ENCODE measurements at places on chromosomes 12 and 14. TPM values are rescaled to one million over a fixed set of nuclear protein-coding genes. Genes with fewer than 3 reads are reported as not detected.

DNA sequence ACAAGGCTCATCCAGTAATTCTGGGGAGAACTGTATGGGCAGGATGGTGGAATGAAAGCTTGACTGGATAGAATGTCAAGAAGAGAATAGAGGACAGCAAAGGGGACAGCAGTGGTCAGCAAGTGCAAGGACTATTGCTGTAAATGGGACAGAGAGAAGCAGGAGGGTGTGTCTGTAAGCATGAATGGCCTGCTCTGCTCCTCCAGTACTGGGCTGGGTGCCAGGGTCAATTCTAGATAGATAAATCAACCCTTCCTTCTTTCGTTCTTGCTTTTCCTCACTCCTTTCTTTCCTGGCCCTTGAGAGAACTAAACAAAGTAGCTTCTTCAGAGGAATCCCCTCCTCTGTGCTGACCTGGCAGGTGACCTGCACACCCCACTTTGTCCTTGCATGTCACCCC lies 1019.2 kb downstream of the BCL11B start:
- no peak for DNase-seq

DNA sequence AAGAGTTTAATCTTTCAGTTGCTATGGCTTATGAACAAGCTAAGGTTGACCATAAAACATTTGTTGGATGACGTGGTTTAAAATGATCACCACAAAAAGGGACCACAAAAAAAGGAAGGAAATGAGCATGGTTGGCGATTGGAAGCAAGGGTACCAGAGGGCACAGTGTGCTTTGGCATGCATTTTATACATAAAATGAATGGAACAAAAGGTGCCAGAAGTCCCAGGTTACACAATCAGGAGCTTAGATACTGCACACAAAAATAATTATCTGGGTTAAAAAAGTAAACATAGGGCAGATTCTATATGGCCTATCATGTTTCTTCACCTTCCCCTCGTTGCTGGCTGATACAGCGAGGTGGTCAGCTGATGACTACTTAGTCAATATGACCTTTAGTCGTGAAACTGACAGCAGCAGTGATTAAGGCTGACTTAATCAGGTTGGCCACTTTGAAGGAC lies 50.7 kb downstream of the ZC3H14 start:
- DNase-seq, result no peak

The MMP19 gene
- total RNA-seq, result not detected

DNA sequence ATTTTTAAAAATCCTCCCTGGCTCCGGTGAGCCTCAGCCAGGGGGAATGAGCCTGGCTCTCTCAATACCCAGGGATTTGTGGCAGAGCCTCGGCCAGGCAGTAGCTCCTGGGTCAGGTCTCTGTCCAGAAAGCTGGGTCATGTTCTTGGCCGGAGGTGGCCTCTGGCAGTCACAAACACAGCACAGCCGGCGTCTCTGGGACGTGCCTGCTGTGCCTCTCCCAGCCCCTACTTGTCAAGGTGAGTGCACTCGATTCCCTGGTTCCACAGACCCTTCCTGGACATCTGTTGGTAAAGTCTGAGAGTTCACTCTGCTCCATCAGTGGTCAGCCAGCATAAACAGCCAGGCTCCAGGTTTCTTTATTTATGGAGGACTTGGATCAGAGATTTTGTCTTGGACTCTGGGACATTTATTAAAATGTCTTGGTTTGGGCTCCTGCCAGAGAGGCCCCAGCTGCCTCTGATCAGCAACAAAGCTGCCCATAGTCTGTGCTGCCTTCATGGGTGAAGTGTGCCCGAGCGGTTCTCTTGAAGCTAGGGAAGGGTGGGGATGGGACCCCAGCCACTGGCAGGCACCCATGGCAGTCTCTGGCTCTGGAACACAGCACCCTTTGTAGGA lies 56.7 kb downstream of the DGLUCY start:
- DNase-seq, result no peak

The CLMN gene
- 0.71 TPM for total RNA-seq

The AHNAK2 gene
- total RNA-seq, result under 0.01 TPM

DNA sequence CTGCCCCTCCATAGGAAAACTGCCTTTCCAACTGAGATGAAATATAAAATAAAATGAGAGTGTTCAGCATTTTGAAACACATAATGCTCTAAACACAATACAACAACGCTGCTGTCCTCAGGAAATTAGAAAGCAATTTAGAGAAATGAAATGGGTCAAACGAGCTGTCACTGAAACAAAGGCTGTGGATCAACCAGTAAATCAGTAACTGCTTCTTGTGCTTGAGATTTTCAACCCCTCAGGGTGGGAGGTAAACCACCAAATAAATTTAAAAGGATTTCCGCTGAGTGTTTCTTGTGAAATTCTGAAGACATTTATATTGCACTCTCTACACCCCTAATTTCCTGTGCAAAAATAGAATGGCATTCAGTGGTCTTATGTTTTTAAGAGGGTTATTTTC lies 657.1 kb upstream of the SEL1L start:
- DNase-seq, result no peak

DNA sequence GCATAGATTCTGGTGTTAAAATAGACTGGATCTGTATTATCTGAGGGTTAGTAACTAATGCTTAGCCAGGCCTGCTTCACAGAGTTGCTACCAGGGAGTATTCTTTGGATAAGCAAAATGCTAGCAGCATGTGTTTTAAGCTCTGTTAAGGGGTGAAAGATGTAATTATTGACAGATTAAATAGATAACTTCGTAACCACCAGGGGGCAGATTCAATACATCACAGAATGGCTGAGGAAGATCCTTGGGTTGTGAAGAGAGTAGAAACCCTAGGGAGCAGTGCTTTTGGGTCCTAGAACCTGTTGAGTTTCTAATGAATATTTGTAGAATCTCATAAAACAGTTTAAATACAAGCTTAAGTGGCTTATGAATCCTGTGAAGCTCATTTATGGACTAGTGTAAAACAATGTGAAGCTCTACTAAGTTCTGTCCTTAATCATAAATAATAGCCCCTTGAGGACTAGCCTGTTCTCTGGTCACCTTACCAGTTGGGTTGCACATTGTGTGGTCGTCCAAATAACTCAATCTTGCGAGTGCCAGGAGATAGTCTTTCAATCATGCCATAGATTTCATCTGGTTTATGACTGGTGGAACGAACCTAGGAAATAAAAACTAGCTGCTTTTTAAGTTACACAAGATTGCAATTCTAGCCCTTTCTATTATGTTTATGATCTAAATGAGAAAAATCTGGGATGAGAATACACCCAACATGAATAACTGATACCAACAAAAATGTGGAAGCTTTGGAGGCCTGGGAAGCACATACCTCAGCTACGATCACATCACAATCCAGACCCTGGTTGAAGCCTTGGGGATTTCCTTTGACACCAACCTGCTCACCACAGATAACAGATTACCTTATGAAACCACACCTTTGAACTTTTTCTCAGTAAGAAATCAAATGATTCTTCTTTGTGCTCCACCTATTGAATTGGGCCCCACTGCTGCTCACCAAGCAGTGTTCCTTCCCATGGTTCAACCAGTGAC lies 12.3 kb downstream of the METTL3 start:
- DNase-seq, result no peak

The ZDHHC22 gene
- total RNA-seq, result not detected

DNA sequence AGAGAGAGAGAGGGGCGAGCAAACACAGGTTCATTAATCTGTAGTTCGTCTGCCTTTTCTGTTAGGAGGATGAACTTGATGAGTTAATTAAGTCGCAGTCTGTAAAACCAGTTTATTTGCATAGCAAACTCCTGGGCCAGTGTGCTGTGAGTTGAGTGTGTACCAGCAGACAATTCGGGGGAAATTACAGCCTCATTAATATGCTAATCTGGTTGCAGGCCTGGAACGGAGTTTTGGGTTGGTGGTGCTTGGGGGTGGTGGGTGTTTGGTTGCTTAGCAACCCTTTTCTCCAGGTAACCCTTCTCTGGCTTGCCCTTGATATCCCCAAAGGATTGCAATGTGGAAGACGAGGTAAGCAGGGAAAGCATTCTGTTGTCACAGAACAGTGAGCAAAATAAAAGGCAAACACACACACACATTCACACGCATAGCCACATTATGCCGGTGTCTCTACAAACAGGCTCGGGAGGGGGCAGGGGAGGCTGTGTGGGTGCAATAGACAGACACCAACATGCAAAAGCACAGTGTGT lies 29.2 kb upstream of the LHX5 start:
- no peak for DNase-seq

DNA sequence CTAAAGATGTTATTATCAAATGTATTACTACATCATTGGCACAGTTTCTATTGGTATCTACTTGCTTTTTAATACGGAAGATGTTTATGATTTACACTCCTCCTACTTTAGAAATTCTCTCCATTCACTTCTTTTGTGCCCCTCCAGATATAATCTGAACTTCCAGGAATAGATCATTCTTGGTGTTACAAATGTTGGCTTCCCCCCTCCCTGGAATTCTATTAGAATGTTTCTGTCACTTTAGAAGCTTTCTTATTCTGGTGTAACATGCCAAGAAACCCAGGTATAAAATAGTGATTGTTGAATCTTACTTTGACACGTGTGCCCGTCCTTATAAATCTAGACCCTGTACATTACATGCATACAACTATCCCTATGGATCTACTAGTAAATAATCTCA lies 1.2 kb upstream of the WDR20 start:
- DNase-seq, result no peak

- DNase-seq, result no peak
These were observed 180.7 kb upstream of the SLC38A2 start for GRCh38 chr12:46553266-46553665.

DNA sequence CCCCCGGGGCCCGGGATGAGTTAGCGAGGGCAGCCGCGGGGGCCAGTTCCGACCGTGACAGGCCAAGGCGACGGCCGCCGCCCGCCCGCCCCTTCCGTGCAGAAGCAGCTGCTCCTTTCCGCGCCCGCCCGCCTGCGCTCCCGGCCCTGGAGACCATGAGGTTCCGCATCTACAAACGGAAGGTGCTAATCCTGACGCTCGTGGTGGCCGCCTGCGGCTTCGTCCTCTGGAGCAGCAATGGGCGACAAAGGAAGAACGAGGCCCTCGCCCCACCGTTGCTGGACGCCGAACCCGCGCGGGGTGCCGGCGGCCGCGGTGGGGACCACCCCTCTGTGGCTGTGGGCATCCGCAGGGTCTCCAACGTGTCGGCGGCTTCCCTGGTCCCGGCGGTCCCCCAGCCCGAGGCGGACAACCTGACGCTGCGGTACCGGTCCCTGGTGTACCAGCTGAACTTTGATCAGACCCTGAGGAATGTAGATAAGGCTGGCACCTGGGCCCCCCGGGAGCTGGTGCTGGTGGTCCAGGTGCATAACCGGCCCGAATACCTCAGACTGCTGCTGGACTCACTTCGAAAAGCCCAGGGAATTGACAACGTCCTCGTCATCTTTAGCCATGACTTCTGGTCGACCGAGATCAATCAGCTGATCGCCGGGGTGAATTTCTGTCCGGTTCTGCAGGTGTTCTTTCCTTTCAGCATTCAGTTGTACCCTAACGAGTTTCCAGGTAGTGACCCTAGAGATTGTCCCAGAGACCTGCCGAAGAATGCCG lies 699 bp downstream of the MGAT2 start:
- peak; percentile 47 for DNase-seq

The ANKRD9 gene
- total RNA-seq, result 11.0 TPM

DNA sequence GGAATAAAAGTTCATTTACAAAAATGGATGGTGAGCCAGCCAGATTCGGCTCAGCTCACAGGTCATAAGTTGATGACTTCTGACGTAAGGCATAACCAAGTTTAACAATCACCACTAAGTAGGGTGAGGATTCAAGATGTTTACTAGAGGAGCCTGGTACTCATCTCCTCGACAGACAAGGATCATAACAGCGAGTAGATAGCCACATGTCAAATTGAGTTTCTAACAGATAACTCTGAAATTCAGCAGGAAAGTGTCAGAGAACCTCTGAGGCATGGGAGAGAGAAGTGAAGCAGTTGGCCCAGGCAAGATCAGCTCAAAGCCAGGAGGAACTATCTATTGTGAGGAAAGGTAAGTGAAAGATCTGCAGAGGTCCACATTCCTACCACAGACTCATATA lies 208.7 kb downstream of the NELL2 start:
- no peak for DNase-seq

DNA sequence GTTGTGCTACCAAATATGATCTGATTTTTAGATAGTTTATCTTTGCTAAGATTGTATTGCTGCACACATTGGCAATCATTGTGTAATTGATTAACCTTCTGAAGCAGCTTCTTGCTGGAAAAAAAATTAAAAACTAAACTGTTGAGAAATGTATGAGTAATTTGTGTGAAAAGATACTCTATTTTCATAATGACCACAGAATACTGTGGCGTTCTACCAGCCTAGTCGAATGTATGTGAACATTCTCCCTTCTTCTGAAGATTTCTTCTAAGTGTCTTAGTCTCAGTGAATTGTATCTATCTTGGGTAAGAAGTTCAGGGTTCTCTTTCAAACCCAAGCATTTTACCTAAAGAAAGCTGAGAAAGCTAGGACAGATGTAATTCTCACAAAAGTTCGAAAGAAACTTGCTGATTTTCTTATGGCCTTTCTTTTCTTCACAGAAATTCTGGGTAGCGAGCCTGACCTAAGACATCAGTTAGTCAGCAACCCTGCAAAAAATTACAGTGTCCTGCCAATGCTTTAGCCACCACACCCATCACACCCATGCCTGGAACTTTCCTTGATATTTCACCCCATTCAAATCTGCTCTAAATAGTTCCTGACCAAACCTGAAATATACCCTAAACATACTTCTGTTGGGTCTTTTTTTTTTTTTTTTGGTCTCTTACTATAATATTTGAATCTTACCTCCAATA lies 27.1 kb upstream of the C12orf71 start:
- DNase-seq, result no peak

The ZFP36L1 gene
- 210 TPM for total RNA-seq

DNA sequence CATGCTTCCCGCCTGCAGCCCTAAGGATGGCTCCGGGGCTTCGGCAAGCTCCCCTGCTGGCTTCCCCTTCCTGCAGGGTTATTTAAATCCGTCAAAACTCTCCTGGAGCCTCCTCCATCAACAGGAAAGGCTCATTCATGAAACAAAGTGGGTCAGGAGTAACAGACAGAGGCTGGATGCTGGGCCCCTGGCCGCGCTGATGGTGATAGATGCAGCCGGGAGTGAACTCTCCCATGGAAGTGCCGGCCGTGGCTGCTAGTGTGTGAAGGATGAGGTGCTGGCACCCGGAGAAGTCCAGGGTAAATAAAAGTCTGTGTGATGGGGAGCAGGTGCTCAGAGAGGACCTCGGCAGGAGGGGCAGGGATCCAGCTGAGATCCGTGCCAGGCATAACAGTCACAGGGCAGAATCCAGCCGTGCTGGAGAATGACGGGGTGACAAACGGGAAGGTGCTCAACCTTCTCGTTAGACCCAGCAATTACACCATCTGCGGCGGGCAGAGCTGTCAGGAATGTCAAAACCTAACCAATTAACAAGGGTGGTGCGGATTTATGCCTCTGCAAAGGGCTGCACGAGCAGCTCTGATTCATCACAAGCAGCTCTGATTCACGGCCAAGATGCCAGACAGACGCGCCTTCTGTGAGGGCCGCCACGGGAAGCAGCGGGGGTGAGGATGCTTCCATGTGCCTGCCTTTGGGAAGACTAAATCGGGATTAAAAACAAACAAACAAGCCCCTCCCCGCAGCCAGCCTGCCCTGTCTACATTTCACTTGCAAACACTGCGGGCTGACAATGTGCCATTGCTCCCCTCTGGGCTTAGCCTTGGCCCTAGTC lies 55.6 kb downstream of the SYNE3 start:
- no peak for DNase-seq

GRCh38 chr14:53035336-53036210 lies 84.7 kb upstream of the FERMT2 start:
- DNase-seq, result no peak

The CCDC198 gene
- not detected for total RNA-seq

Measured in activated T-cell treated with anti-CD3 and anti-CD28 coated beads, Interleukin-2, amount 50 U/mL, for 4 hours (primary cell).